Stimulated activated CD8-positive, alpha-beta memory T cell treated with anti-CD3 and anti-CD28 coated beads, Interleukin-12 subunit alpha, Interleukin-12 subunit beta, amount 100 ng/mL, for 4 hours (primary cell): ENCODE measurements at places on chromosomes 3 and 15.

GRCh38 chr3:186214670-186215069, 105.8 kb upstream of the ETV5 start:
- no peak for DNase-seq

DNA sequence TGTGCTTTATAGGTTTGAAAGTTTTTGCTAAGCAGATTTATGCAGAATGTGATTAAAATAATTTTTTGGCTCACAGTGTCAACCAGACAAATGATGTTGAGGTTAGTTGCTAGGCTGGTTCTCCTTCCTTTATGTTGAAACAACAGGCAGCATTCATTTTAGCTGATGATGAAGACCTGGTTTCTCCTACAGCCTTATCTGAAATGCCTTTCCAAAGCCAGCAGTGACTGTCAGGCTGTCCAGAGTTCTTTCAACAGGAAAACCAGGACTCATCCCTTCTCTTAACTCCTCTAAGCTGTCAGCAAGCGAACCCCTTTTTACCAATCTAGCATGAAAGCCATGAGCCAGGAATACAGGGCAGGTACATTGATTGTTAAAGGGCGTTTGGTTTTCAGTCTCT, 84.1 kb downstream of the ZNF609 start:
- no peak for DNase-seq

GRCh38 chr3:68832680-68833079, 99.7 kb downstream of the TAFA4 start:
- DNase-seq, result no peak

- no peak for DNase-seq
These were observed 13.3 kb upstream of the PLSCR1 start for GRCh38 chr3:146557745-146558144.

- no peak for DNase-seq
These were observed 243.9 kb upstream of the AGTR1 start for GRCh38 chr3:148453781-148454191.

DNA sequence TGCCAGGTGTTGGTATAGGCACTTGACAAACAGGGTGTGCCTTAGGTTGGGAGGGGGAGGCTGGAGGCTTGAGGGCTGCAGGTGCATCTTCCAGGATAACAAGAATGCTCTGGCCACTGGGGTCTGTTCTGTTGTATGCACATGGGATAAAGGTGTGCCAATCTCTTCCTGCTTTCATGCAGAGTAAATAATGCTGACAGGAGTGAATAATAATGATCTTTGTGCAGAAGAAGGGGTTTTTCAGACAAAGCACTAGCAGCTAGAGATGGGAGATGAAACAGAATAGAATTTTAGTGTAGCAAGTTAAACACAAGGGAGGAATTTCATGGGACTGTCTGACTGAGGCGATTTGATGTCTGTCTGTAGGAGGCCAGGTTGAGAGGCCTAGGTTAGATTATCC, 1.9 kb upstream of the ROPN1 start:
- no peak for DNase-seq

- no peak for DNase-seq
These were observed 24.8 kb upstream of the C15orf40 start for GRCh38 chr15:83036253-83036652.

DNA sequence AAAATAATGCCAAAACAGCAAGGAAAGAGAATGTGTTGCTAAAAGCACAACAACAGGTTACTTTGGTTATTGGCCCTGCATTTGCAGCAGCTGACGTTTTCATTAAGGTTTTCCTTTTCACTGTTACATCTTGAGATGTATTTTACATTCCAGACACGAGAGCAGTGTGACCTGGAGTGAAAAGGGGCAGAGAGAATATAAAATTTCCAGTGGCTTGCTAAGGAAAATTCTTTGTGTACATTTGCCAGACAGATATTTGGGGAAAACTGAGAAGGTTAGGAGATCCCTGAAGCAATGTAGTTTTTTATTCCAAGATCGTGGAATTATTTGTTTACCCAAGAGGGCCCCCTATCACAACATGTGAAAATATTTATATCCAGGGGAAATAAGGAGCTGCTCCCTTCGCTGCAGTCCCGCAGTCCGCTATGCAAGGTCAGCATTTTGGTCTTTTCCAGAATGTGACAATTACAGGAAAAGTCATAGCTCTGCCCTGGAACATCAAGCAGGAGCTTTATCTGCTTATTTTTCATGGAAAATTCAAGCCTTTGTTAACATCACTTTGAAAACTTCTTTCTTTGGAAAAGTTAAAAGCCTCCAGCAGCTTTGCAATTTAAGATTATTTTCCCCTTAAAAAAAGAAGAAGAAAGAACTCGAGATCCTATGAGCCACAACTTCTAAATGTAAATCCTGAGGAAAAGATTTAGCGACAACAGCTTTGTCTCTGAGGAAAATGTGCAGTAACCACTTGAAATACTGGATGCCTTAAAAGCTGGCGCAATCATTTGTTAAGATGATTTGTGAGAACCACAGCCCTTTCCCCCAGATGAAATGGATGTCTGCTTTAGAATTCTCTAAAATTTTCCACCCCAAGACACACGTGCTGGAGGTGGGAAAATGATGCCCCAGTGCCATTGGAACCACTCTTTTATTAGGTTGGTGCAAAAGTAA, 256.4 kb upstream of the TPM1 start:
- DNase-seq, result no peak

GRCh38 chr3:52225452-52226228, at the start of gene TLR9:
Gene TLR9 (minus strand): TSS chr3:52225645. CDS start chr3:52225529, 116 bp downstream.
- DNase-seq, result no peak
